ENCODE measurements at places on chromosomes 16 and 17. TPM values are rescaled to one million over a fixed set of nuclear protein-coding genes. Genes with fewer than 3 reads are reported as not detected.

The PFN1 gene
- polyA plus RNA-seq = 492 TPM

The KRTAP4-3 gene
- polyA plus RNA-seq = not detected

The ADGRG3 gene
- 0.16 TPM for polyA plus RNA-seq

The TPPP3 gene
- 719 TPM for polyA plus RNA-seq

- H3K27ac ChIP-seq = no peak overlapping the region
- DNase-seq = no peak
- no peak overlapping the region for H3K4me3 ChIP-seq
- peaks cover 2% of the 10 kb centered on the region for H3K4me1 ChIP-seq
These were observed 61.4 kb downstream of the TMEM100 start for GRCh38 chr17:55661256-55661758.

DNA sequence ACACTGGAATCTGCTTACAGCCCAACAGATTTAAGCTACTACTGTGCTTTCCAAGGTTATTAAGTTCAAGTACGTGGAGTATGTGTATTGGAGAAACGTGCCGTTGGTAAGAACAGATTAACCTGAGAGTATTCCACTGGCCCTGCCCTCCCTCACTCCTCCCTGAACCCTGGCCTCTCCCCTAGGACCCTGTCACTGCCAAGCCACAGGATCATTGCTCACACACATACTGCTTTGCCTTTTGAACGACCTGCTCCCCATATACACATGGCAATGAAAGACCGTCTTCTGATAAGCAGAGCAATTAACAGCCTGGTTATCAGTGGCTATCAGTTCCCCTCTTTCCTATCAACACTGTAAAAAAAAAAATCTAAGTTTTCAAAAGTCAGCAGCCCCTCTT is 458.9 kb upstream of the DYNLRB2 start:
- H3K27ac ChIP-seq = no peak overlapping the region
- no peak overlapping the region for H3K4me3 ChIP-seq
- H3K36me3 ChIP-seq = no peaks in the 10 kb centered on the region
- H3K27me3 ChIP-seq = no peaks in the 10 kb centered on the region

DNA sequence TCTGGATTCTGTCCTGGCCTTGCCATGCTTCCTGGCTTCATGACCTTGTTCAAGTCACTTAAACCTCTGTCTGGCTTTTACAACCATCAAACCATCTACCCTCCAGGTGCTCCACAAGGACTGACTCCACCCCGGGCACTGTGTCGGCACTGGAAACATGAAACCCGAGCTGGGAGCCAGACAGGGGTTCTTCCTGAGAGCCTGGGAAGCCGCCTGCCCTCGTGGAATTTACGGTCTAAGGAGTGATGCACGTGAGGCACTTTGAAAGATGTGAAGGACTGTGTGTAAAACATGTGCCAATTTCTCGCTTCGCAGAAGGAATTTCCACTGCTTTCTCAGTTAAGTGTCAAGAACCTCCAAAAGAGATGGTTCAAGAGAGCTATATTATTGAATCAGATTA is 11.6 kb downstream of the CDK5R1 start:
- H3K4me1 ChIP-seq = peaks cover 61% of the 10 kb centered on the region
- H3K27me3 ChIP-seq = no peaks in the 10 kb centered on the region
- H3K36me3 ChIP-seq = no peaks in the 10 kb centered on the region
- H3K27ac ChIP-seq = no peak overlapping the region
- DNase-seq = no peak

DNA sequence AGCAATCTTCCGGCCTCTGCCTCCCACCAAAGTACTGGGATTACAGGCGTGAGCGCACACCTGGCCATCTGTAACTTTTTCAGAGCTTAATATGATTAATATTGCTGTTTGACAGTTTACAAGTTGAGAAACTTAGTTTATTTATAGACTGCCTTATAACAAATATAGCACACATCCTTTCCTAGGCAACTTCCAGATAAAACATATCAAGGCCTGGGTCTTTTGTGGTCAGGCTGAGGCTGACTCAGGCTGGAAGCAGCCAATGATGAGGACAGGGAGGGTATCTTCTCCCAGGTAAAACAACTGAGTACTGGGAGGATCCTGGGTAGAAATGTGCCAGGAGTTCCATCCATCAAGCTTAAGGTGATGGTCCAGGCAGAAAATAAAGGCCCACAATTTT is 16.2 kb downstream of the LUC7L start:
- H3K27me3 ChIP-seq = no peaks in the 10 kb centered on the region
- no peak for DNase-seq
- H3K27ac ChIP-seq = no peak overlapping the region
- peaks cover 70% of the 10 kb centered on the region for H3K36me3 ChIP-seq
- no peaks in the 10 kb centered on the region for H3K4me1 ChIP-seq

DNA sequence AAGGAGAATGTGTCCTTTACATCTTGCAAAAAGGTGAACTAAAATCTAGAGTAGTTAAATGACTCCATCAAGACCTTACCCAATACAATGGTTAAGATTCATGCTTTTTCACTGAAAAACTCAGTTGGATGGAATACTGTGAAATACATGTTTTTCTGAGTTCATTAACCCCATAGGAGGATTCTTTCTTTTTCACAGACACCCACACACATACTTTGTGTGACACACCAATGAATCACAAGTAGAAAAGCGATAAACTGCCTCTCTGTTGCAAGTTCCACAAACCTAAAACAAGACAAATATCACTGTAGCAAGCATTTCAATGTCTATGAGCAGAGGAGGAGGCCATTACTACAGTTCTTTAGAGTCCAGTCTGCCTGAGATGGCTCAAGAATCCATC is 258.8 kb upstream of the CDH5 start:
- H3K36me3 ChIP-seq = no peaks in the 10 kb centered on the region
- H3K4me3 ChIP-seq = no peak overlapping the region
- no peak for DNase-seq
- H3K27ac ChIP-seq = no peak overlapping the region
- H3K27me3 ChIP-seq = no peaks in the 10 kb centered on the region

- H3K4me3 ChIP-seq = no peak overlapping the region
- peaks cover 5% of the 10 kb centered on the region for H3K4me1 ChIP-seq
- no peaks in the 10 kb centered on the region for H3K36me3 ChIP-seq
- H3K27ac ChIP-seq = no peak overlapping the region
- no peak for DNase-seq
These were observed 190.9 kb upstream of the CDH11 start for GRCh38 chr16:65312795-65313194.

DNA sequence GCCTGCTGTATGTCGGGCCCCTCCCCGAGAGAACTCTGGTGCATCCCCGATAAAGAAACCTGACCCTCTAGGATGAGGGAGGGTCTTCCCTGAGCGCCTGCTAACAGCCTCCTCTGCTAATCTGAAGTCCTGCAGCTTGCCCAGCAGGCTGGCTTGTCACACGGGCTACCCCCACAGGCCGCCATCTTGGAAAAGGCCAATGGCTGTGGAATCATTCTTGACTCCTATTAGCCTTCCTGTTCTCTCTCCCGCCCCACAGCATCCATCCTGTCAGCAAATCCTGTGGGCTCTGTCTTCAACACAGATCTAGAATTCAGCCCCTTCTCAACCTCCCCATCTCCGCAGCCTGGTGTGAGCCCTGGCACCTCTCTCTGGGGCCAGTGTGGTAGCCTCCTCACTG is 12.0 kb downstream of the IL4R start:
- no peaks in the 10 kb centered on the region for H3K27me3 ChIP-seq
- peaks cover 37% of the 10 kb centered on the region for H3K4me1 ChIP-seq
- H3K4me3 ChIP-seq = no peak overlapping the region
- DNase-seq = no peak
- no peak overlapping the region for H3K27ac ChIP-seq

DNA sequence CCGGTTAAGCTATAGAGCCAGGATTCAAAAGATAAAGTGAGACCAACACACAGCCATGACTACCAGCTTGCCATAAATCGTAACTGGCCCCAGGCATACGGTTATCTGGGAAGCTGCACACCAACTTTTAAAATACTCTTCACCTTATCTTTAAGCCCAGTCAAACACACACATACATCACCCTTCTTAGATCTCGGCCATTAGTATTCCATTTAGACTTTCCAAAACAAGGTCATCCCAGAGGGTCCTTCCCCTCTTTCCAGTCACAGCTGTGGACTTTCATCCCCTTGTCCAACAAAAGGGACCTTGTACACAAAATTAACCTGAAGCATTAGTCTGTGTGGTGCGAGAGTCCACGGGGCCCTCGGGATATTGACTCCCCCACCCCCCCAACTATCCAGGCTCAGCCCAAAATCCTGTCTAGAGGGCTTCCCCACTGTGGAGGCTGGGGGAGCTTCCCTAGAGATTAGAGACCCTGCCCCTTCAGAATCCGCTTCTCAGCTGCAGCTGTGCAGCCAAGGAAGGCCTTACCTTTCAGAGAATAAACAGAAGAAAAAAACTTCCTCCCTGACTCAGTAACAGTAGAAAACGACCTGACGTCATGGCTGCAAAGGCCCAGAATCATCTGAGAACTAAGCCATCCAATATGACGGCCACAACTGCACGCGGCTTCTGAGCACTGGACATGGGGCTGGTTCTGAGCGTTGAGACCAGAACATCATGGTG is 9.9 kb downstream of the ZFHX3 start:
- H3K4me3 ChIP-seq = no peak overlapping the region
- peaks cover 51% of the 10 kb centered on the region for H3K4me1 ChIP-seq
- no peaks in the 10 kb centered on the region for H3K36me3 ChIP-seq
- no peak overlapping the region for H3K27ac ChIP-seq

GRCh38 chr16:76818606-76819181 is 372.3 kb upstream of the MON1B start:
- no peaks in the 10 kb centered on the region for H3K4me1 ChIP-seq
- peak; percentile 93 for DNase-seq
- no peak overlapping the region for H3K27ac ChIP-seq
- H3K4me3 ChIP-seq = no peak overlapping the region
- no peaks in the 10 kb centered on the region for H3K27me3 ChIP-seq

- peaks cover 7% of the 10 kb centered on the region for H3K4me1 ChIP-seq
- no peaks in the 10 kb centered on the region for H3K27me3 ChIP-seq
- no peak overlapping the region for H3K4me3 ChIP-seq
- H3K36me3 ChIP-seq = no peaks in the 10 kb centered on the region
These were observed 178.3 kb downstream of the PMP22 start for GRCh38 chr17:15086776-15087295.

DNA sequence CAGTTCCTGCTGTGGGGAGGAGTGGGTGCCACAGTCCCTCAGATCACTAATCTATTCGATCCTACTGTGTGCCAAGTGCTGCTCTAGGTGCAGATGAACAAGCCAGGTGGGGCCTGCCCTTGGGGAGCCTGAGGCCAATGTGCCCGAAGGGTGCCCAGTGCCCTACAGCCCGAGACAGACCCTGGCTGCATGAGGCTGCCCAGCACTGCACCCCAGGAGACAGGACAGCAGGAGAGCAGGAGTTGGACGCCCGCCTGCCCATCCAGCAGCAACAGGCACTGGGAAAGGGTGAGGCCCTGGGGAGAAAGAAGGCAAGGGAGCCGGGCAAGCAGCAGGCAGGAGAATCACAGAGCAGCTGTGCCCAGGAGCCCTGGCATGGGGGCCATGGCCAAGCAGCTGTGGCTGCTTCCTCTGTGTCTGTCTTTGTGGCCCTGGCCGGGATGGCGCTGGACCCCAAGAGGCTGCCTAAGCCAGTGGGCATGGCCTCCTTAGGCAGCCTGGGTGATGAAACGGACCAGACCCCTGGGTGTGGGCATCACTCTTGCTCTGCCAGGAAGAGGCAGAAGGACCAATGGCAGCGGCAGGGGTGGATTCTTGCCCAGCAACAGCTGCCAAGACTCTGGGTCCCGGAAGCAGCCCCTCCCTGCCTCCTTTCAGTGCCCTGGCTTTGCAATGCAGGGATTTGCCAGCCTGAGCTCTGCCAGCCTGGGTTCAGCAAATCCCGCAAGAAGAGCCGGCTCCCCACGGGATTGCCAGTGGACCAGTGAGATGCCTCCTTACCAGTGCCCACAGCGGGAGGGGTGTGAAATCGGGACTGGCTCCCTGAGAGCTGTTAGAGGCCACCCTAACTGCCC is 179.6 kb upstream of the TNRC6C start:
- no peak overlapping the region for H3K4me3 ChIP-seq
- no peaks in the 10 kb centered on the region for H3K36me3 ChIP-seq
- peaks cover 29% of the 10 kb centered on the region for H3K4me1 ChIP-seq
- peak overlapping the region; percentile 80 for H3K27ac ChIP-seq
- peaks cover 7% of the 10 kb centered on the region for H3K27me3 ChIP-seq
- peak; percentile 80 for DNase-seq

- H3K36me3 ChIP-seq = peaks cover 2% of the 10 kb centered on the region
- peak overlapping the region; percentile 20 for H3K27ac ChIP-seq
- peaks cover 27% of the 10 kb centered on the region for H3K4me1 ChIP-seq
- DNase-seq = no peak
- H3K4me3 ChIP-seq = peak overlapping the region; percentile 53
- no peaks in the 10 kb centered on the region for H3K27me3 ChIP-seq
These were observed 382 bp downstream of the PITPNA start for GRCh38 chr17:1562176-1562643.

GRCh38 chr17:74485841-74486240 is 19.4 kb downstream of the CD300A start:
- no peak for DNase-seq
- no peaks in the 10 kb centered on the region for H3K36me3 ChIP-seq
- no peak overlapping the region for H3K4me3 ChIP-seq
- H3K27me3 ChIP-seq = peaks cover 7% of the 10 kb centered on the region
- H3K27ac ChIP-seq = no peak overlapping the region

Measured in muscle of leg (tissue), 16 donors.